IMR-90 (cell line): ENCODE measurements at places on chromosomes 13 and 19.

DNA sequence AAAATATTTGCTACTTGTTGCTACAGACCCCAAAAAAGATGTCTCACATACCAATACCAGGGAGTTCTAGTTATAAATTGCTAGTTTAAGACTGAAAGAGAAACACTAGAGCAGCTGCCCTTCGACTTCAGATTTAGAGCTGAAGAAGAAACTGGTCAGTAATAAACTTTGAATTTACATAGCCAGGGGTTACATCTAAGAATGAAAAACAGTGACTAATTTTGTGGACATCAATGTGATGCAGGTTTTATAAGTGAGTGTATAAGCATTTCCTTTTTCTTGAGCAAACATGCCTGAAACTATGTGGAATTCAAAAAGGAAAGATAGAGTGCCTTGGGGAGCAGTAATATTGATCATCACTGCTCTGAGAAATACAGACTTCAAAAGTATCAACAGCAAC lies 724.9 kb upstream of the MIR17HG start:
- DNase-seq: no peak

- peak; percentile 33 for DNase-seq
These were observed 426 bp downstream of the MYO9B start for GRCh38 chr19:17075864-17076542.

DNA sequence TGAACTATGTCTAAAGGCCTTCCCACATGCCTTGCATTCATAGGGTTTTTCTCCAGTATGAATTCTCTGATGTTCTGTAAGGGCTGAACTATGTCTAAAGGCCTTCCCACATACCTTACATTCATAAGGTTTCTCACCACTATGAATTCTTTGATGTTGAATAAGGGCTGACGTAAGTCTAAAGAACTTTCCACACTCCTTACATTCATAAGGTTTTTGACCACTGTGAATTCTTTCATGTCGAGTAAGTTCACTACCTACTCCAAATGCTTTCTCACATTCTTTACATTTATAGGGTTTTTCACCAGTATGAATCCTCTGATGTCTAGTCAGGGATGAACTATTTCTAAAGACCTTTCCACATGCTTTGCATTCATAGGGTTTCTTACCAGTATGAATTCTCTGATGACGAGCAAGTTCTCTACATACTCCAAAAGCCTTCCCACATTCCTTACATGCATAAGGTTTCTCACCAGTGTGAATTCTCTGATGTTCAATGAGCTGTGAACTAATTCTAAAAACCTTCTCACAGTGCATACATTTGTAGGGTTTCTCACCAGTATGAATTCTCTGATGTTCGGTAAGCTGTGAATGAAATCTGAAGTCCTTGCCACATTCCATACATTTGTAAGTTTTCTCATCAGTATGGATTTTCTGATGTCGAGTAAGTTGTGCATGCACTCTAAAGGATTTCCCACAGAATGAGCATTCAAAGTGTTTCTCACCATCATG lies 19.1 kb upstream of the ZNF260 start:
- DNase-seq: peak; percentile 3

DNA sequence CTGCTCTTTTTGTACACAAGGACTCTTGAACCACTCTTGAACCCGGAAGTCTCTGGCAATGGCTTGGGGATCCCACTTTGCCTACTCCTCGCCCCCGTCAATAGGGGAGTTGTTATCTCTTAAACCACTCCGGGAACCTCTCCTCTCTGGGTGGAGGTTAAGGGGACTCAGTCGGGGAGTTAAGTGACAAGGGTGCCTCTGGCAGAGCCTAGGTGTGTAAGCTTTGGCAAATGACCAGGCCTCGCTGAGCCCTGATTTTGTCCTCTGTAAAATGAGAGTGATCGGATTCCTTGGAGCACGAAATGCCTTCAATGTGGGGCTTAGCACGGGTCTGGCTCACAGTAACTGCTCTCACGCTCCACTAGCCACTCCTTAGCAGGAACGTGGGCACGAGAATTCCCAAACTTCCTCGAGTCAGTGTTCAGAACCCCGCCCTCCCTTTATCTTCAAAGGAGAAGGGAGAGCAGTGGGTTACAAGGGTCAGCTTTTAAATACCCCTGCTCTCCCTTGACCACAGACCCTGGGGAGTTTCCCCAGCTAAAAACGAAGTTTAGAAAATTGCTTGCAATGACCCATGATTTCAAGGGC lies 193.3 kb downstream of the KATNAL1 start:
- no peak for DNase-seq

GRCh38 chr13:49113526-49114286 lies 106.4 kb upstream of the MLNR start:
- peak; percentile 82 for DNase-seq

DNA sequence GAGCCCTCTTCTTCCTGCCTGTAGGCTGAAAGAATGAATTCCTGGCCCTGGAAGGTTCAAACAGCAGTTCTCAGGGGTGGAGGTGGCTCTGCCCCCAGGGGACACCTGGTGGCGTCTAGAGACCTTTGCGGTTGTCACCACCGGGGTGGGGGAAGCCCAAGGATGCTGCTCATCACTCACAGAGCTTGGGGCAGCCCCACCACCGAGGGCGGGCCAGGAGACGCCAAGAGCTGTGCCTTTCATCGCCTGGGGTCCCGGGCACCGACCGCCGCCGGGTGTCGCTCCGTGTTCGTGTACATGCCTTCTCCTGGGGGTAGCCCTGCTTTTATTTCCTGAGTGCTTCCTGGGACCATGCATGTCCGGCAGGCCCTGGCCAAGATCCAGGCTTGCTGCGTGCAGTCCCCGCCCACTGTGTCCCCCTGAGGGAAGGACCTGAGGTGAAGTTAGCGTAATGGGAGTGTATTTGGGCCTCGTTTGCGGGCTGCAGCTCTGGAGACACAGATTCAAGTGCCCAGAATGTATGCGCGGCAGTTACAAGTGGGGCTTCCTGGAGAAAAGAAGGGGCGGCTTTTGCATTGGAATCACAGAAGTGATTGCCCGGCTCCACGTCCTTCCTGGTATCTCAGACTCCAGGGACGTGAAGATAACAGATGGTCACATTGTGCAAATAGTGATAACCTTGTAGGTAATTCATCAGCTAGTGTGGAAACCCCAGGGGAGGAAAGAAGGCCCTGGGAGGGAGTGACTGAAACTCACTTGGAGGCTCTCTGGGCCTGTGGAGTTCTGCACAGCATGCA lies 7.8 kb downstream of the DOT1L start:
- DNase-seq: peak; percentile 36

- DNase-seq: no peak
These were observed 5.6 kb upstream of the PRR36 start for GRCh38 chr19:7879836-7880235.
